Stimulated activated CD8-positive, alpha-beta memory T cell treated with anti-CD3 and anti-CD28 coated beads, Interleukin-15, amount 100 ng/mL, for 1 hour (primary cell): ENCODE measurements at places on chromosomes 2 and 18.

DNA sequence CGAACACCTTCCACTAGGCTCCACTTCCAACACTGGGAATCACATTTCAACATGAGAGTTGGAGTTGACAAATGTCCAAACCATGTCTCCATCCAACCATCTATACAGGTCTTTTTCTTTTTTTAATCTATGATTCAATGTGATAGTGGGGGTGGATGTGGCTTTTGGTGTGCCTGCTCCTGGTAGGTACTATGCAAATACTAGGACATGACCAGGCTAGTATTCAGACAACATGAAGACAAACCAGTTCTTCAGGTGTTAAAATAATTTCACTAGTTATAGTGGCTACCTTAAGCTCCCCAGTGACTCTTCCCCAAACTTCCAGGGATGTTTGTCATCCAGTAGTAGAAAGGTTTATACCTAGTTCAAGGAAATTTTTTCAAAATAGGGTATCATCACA is 387.5 kb downstream of the CDH2 start:
- no peak for DNase-seq

DNA sequence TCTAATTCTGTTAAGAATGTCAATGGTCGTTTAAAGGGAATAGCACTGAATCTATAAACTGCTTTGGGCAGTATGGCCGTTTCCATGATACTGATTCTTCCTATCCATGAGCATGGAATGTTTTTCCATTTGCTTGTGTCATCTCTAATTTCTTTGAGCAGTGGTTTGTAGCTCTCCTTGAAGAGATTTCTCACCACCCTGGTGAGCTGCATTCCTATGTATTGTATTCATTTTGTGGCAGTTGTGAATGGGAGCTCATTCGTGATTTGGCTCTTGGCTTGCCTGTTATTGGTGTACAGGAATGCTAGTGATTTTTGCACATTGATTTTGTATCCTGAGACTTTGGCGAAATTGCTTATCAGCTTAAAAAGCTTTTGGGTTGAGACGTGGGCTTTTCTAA is 38.3 kb upstream of the WDR75 start:
- DNase-seq, result no peak

GRCh38 chr2:27175330-27175729 is 26.5 kb downstream of the TCF23 start:
- no peak for DNase-seq

DNA sequence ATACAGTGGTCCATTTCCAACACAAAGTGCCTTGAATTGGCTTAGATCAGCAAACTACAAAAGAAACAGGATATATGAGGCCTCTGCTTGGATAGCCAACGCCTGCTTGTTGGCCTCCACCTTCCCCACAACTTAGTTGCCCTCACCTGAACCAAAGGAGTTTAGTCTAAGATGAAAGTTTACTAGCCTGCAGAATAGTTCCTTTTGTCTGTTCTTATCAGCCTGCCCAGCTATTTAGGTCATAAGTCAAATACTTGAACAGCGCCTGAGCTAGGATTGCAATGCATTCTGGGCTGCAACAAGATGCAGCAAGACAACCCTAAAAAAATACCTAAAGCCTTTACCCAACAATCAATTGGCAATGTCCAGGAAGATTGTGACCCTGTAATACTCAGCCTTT is 13.1 kb upstream of the EPG5 start:
- no peak for DNase-seq

DNA sequence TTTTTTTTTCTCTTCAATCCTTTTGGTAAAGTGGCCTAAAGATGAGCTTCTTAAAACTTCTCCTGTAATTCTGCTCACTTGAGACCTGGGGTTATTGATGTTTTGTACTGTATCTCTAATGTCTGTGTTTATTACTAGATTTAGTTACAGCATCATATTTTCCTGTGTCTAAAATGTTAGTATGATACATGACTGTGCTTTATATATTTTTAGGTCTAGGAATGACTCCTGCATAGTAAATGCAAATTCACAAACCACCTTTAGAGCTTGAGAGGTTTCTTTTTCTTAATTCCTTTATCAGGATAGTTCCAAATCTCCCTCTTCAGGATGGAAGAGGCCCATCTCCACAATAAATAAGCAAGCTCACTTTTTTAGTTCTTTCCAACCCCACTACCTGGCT is 197.6 kb downstream of the SETBP1 start:
- no peak for DNase-seq

DNA sequence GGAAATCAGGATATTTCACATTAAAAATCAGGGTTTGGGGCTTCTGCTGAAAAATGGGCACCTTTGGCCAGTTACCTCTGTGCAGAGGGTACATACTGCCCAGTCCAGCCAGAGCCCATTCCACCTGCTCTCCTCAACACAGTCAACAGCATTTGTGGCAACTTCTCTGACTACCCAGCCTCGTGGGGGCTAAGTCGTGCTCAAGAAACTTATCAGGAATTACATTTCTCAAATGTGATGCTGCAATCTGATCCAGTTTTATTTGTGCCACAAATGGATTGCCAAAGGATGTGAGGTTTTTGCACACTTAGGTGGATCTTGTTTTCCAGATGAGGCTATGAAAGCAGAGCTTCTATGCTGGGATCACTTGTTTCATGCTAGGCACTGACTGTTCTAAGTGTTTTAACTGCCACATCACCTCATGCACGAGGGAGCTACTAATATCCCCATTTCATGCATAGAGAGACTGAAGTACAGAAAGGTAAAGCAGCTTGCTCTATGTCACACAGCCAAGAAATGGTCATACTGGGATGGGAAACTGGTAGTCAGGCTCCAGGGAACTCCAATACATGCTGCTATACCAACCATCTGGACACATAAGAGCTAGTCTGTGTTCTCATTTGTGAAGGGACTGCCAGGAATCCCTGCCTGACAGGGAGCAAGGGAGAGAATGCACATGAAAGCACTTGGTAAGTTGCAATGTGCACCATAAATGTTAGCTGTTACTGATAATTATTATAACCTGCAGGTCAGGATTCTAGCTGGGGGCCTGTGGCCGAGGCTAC is 89.0 kb upstream of the HK2 start:
- no peak for DNase-seq

DNA sequence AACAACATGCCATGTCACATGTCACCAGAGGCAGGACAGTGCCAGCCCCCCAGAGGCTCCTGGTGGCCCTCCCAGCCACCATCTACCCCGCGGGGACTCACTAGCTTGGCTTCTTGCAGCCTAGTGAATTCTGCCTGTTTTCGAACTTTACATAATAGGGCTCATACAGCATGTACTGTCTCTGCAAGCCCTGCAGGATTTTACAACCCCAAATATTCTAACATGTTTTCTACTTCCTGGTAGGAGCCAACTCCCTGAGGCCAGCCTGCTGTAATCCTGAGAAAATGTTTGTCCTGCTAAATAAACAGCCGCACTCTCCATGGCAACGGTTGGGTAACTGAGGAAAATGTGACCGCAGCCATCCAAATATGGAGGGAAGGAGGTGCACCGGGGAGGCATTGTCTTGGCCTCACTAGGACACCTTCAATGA is 2.7 kb downstream of the PER2 start:
- no peak for DNase-seq

DNA sequence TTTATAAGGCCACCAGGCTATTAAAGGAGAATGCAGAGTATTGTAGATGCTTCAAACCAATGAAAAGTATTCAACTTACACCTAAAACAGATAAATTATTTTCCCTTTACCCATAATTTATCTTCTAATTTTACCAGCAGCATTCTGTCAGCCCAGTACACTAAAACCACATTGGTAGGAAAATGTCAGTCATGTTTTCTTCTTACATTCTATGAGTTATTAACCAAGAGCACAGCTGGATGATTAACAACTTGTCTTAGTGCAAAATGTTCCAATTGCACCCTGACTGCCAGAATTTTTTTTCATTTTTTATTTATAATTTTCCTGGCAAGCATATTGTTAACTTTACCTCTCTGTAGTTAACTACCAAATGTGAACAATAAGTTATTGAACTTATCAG is 79.0 kb upstream of the WDR75 start:
- DNase-seq, result no peak

DNA sequence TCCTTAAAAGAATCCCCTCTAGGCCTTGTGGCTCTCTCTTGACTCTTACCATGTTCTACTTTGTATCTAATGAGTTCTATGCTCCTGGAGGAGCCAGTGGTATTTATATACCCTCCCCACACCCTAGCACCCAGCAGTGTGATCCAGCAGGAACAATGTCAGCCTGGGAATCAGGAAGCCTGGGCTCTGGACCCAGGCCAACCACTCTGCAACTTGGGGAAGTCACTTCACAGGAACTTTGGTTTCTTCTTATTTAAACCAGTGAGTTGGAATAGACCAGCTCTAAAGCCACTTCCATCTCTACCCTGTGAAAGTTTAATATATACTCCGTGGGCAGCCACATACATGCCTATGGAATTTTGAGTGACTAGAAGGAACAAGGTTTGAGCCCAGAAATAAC is 11.6 kb upstream of the SPTBN1 start:
- DNase-seq, result no peak

GRCh38 chr2:205103699-205104098 is 558.4 kb downstream of the PARD3B start:
- DNase-seq, result no peak

GRCh38 chr2:25453199-25453905 is 111.6 kb upstream of the DNMT3A start:
- DNase-seq, result no peak

GRCh38 chr2:18510775-18511174 is 49.7 kb downstream of the RDH14 start:
- no peak for DNase-seq

- no peak for DNase-seq
Measured at GRCh38 chr2:65880436-65880835, 448.0 kb upstream of the SPRED2 start.

- no peak for DNase-seq
Measured at GRCh38 chr2:44295633-44296359, 20.5 kb downstream of the SLC3A1 start.
